Activated naive CD4-positive, alpha-beta T cell (primary cell): ENCODE measurements at places on chromosomes 1 and 21.

DNA sequence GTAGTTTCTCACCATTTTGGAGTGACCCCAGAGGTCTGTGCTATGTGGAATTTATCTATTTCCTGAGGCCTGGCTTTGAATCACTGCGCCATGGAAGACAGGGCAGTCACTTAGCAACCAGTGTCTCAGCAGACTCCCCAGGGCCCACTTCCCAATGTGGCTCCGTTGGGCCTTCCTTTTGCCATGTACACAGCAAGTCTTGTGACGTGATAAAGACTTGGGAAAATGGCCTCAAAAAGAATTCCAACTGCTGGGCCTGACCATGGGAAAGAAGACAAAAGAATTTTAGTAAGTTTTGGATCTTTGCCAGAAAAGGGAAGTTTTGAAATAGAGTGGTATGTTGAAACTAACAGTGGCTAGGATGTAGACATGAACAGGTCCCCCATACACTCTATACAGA lies 36.2 kb downstream of the TLR5 start:
- no peak for DNase-seq

GRCh38 chr1:910311-910880 lies 13.3 kb upstream of the SAMD11 start:
- no peak for DNase-seq

GRCh38 chr1:154967331-154967950 lies 3.1 kb downstream of the SHC1 start:
- DNase-seq: no peak

DNA sequence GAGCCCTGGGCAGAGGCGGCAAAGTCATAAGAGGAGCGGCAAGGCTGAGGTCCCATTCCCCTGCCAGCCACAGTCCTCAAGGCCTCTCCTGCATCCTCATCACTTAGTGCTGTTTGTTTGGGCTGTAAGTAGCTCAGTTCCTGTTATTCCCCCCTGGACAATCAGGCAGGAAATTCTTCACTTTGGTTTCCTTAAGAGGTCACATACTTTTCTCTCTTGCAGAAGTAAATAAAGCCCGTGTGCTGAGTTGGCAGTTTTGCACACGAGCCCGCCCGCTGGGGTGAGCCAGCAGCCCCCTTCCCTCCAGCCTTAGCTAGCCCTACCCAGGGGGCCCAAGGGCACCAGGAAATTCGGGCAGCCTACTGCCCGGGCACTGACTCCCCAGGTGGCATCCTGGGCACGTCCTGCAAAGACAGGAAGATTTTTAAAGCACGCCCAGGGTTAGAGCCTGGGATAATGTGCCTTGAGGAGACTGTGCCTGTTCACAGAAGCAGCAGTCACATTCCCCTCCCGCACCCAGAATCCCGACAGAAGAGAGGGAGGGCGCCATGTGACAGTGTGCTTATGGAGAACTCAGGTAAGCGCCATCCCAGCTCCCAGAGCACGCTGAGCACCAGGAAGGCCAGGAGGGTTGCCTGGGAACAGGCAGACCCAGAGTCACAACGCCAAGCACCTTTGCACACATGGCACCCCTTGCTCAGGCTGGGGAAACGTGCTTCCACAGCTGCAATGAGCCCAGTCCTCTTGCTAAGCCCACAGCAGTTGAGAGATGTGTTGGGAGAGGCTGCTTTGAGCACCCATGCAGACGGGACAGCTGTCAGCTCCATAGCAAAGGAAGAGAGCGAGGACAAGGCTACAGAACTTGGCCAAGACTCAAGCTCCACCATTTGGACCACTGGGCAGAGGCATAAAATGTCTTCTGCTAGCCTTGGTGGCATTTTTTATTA lies 144.5 kb upstream of the TMEM51 start:
- no peak for DNase-seq

DNA sequence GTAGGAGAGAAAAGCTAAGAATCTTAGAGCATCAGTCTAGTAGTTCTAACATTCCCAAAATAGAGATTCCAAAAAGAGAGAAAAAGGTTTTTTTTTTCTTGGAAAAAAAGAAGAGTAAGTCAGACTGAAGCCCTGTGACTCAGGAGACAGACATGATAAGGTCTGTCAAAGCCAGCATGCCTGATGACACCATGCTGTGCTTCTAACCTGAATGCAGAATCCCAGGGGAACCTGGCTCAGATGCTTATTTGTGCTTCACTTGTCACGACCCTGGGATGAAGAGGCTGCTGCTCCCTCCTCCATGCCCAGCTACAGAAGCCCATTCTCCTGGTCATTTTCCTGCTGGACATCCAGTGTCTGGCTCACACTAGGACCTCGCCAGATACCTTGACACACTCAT lies 44.3 kb downstream of the ERICH3 start:
- no peak for DNase-seq

- DNase-seq: no peak
Observed at GRCh38 chr1:2042830-2043773, 7.1 kb upstream of the PRKCZ start.
